Activated T-cell treated with anti-CD3 and anti-CD28 coated beads, Interleukin-2, amount 50 U/mL, for 4 hours (primary cell): ENCODE measurements at places on chromosomes 4 and X.

DNA sequence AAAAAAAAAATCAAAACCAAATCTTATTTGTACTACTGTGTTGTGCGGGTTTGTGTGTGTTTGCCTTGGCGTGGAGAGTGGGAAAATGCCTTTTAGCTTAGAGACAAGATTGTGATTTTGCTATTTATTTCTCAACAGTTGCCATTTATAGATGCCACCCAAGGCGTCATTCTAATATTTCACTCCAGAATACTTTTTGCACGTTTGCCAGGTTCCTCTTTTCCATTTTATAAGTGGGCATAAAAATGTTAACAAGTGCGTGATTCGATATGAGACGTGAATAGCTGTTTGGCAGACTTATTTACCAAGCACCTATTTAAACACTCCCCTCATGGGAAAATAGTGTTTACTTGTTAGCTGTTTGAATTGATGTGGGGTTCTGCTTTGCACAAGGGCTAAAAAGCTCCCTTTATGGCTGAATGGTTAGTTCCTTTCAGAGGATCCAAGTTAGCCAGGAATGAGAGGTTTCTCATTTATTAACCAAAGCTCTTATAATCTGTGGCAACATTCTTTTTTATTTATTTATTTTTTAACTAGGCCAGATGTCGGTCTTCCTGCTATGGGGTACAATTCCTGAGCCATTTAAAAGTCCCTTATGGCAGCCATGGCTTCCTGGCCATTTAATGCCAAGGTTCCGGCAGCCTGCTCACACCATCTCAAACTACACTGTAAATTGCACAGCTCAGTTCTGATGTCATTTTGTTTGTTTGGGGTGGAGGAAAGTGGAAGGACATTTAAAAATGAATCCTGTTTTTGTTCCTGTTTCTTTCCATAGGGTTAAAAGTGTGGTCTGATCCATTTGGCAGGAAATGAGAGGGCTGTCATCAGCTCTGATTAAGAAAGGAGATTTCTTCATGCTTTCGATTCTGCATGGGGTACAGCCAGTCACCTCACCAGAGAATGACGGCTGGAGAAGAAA, 14.6 kb downstream of the SMIM20 start:
- DNase-seq = no peak

GRCh38 chr4:165382640-165383039, 3.8 kb downstream of the CPE start:
- no peak for DNase-seq

DNA sequence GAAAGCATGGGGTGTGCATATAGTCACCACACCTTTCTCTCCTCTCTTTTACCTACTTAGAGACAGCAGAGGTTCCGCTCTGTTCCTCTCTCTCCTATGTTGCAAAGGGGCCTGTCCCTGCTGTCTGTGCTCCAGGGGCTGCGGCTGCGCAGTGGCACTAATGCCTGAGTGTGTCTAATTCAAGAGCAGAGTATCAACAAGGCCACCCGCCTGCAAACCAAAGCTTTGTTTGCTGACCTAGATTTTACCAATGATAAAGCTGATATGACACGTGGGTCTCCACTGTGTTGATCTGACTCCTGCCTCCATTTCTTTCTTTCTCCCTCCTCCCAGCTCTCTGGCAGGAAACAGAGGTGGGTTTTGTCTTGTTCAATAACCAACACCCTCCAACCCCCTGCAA, 74.9 kb downstream of the NSG1 start:
- peak; percentile 11 for DNase-seq

DNA sequence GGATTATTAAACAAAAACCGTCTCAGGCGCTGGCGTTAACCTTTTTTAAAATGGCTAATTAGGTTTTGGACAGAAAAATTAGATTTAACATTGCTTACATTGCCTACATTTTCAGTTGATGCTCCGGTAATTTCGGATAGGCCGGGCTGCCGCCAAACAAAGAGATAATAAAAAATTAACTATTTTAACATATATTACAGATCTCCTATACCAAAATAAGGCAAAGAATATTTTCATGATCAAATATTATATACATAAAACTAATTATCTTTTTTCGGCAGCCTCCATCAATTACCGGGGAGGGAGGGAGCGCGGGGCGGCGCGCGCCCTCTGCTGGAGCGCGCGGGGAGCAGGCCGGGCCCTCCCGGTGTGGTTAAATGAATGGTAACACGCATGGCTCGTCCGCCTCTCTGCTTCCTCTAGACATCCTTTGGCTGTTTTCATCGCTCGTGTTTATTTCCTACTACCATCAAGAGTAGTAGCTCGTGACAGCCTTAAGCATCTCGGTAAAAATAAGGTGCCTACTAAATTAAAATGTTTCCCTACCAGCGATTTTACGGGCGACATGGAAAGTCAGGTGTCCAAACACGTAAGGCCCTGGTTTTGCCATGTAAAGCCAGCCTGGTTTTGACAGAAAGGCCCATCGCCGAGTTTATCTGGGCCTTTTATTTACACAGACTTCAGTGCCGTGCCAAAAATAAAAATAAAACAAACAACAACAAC, 52.4 kb upstream of the TMEM33 start:
- peak; percentile 42 for DNase-seq

GRCh38 chrX:30874851-30875250, 14.2 kb downstream of the TAB3 start:
- no peak for DNase-seq
